ENCODE measurements at places on chromosomes 7 and 10.

- no peak for DNase-seq
These were observed 45.1 kb downstream of the CAMK1D start for GRCh38 chr10:12394241-12395033.

GRCh38 chr10:106560925-106561640 is 603.4 kb downstream of the SORCS1 start:
- no peak for DNase-seq

- DNase-seq, result no peak
These were observed 569.9 kb downstream of the ANKRD7 start for GRCh38 chr7:118794419-118794818.

DNA sequence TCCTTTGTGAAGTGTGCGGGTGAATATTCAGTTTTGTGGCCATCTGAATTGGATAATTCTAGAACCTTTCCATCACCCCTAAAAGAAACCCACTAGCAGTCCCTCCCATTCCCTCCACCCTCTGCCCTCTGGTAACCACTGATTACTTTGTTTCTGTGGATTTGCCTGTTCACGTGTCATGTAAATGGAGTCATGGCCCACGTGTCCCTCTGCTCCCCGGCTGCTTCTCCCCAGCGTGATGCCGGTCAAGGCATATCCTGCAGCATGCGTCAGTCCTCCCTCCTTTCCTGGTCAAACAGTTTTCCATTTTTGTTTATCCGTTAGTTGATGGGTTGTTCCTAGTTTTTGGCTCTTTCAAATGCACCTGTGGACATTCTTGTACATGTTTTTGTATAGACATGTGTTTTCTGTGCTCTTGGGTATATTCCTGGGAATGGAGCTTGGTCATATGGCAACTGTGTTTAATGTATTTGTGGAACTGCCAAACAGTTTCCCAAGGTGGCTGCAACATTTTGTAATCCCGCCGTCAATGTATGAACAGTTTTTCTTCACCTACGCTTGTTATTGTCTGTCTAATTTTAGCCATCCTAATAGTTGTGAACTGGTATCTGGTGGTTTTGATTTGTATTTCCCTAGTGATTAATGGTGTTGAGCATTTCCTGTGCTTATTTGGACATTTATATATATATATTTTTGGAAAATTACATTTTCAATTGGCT is 22.4 kb downstream of the PPP2R2D start:
- DNase-seq, result no peak

GRCh38 chr10:955820-956217 is 24.3 kb upstream of the LARP4B start:
- no peak for DNase-seq

DNA sequence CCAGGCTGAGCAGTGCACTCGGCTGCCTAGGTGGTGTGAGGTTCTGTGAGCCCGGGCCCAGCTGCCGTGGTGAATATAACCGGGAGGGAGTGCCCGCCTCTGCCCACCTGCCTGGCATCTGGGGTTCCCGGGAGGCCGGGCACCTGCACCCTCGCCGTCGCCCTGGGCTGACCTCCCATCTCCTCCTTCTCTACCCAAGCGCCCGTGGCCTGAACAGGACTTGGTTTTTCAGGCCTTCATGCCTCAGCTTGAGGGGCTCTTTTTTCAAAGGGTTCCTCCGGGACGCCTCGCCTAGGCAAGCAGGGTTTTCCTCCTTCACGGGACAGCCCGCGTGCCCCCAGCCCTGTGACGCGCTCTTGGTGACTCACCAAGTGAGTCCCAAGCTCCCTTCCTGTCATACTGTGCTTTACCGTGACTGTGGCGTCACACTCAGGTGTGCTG is 9.9 kb downstream of the INPP5A start:
- no peak for DNase-seq

GRCh38 chr7:151276666-151277590 is 28.4 kb upstream of the SMARCD3 start:
- peak; percentile 52 for DNase-seq

DNA sequence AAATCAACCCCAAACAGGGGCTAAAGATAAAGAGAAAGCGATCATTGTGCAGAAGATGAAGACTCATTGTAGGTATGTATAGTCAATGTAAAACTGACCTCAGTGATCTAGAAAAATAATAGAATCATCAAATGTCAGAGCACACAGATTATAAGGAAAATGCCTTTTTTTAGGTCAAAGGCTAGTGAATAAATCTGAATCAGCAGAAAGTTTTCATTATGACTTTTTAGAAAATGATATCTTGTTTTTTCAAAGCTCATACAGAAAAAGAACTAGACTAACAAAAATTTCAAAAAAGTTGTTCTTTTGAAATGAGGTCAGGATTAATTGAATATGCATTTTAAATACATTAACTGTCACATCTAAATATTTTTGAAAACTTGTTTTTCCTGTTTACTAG is 60.2 kb upstream of the STEAP4 start:
- no peak for DNase-seq

DNA sequence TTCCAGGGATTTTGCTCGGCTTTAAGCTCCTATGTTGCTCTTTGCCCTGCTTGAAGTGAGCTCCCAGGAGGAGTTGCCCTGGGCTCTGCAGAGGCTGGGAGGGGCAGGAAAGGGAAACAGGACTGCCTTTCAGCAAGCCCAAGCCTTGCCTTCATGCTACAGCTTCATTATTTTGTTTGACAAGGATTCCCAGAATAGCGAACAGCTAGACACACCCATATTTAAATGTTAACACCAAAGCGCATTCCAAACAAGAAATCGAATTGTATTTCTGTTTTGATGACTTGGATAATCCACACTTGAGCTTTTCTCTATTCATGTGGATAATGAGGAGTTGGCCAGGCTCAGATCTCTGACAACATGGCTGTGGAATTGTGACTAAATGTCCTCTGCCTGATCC is 6.3 kb downstream of the KIAA1217 start:
- DNase-seq, result no peak

DNA sequence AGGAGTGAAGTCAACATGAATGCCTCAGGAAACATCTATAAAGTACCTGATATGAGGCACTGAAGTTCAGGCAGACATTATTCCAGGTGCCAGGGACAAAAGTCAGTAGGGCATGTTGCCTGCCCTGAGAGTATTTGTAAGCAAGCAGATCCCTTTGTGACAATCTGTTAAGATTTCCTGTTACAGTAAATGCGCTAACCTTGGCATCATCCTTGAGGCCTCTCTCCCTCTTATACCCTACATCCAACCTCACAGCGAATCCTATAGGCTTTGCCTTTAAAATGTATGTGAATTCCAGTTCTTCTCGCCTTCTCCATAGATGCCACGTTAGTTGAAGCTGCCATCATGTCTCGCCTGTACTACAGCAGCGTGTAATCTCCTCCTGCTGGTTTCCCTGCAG is 165.3 kb downstream of the DNAH11 start:
- DNase-seq, result no peak

DNA sequence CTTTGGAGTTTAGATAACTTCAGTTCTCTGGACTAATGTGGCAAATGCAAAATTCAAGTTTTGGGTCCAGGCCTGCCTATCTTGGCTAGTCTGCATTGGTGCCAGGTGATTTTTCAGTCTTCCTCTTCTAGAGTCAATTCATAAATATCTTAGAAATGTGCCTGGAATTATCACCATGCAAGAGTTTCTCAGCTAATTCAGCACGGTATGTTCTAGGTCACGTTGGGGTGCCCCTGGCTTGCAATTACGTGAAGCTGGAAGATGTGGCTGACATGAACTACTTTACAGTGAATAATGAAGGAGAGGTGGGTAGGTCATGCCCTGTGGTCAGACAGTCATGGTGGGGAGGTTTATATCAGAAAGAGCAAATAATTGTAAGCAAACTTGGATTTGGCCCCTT is 25.0 kb downstream of the ZDHHC6 start:
- no peak for DNase-seq

DNA sequence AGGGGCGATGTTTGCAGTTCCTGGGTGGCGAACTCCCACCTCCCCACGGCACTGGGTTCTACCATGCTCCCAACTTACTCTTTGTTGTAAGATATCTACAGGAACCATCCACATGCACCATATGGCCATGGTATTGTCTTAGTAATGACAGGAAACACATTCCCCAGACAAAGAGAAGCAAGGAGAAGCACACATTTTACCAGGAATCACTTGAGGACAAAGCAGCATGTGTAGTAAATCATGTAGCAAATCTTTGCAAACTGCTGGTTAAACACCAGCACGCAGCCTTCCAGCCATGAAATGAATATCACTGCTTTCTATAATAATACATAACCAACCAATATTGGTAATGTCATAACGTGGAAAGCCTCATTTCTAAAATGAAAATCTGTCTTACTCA is 101.2 kb downstream of the NRP1 start:
- DNase-seq, result no peak

DNA sequence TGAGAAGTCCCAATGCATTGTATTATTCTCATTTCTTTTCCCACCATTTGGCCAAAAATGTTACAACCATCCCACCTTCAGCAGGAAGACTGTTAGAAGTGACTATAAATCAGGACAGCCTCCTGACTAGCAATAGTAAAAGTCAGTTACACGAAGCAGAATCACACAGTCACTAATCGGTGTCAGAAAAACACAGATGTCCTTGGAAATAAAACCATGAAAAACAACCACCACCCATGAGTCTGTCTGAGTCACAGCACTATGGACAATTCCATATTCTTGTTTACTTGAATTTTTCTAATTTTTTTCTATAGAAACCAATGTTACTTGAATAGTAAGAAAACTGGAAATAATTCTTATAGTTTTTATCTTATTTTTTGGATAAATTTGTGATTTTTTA is 81.9 kb upstream of the FRMD4A start:
- no peak for DNase-seq

- no peak for DNase-seq
These were observed 304.3 kb upstream of the ZMIZ1 start for GRCh38 chr10:78764436-78764835.

- DNase-seq, result no peak
These were observed 3.6 kb upstream of the RARRES2 start for GRCh38 chr7:150345012-150345411.

DNA sequence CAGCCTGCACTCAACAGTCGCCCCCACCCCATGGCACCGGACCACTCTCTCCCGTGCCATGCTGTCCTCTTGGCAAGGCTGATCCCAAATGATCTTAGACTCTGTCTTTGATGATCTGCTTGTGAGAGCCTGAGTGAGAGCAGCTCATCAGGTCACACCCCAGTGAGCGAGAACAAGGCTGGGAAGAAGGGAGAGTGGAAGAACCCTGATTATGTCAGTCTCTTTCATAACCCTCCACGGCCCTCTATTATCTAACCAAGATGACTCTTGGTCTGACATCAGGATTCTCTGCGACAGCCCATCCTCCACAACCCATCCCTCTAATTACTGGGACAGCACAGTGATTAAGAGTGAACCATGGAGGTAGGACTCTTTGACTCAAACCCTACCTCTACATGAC is 53.1 kb upstream of the C7orf33 start:
- DNase-seq, result no peak

- DNase-seq, result no peak
These were observed 139.4 kb downstream of the TACC2 start for GRCh38 chr10:122128357-122128756.

DNA sequence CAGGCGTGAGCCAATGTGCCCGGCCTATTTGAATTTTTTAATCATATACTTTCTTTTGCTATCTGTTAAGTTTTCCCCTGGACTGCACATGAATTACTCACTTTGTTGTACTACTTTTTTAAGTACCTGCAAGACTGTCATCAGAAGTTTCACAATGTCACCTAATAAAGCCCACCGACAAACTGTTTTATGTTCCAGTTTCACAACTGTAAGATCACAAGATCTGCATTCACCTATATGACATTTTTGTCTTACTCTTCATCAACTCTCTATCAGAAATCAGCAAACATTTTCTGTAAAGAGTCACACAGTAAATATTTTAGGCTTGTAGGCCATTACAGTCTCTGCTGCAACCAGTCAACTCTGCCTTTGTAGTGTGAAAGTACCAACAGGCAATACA is 88.5 kb downstream of the ZNF33B start:
- no peak for DNase-seq

GRCh38 chr7:4132221-4132620 is 549.9 kb upstream of the FOXK1 start:
- no peak for DNase-seq

GRCh38 chr10:113162960-113163359 is 212.9 kb downstream of the TCF7L2 start:
- DNase-seq, result no peak

DNA sequence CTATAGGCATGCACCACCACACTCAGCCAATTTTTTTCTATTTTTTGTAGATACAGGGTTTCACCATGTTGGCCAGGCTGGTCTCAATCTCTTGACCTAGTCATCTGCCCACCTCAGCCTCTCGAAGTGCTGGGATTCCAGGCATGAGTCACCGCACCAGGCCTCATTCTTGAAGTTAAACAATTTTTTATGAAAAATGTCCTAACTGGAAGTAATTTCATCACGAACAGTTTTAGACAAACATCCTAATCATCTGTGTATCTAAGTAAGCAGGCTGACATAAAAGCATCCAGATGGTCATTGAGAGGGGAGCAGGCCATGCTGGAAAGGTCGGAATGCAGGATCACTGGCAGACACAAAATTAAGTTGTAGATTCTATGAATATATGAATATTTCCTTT is 269.1 kb downstream of the ZMYND11 start:
- no peak for DNase-seq

- DNase-seq, result peak; percentile 22
These were observed 209.2 kb downstream of the SNX10 start for GRCh38 chr7:26500749-26501352.

DNA sequence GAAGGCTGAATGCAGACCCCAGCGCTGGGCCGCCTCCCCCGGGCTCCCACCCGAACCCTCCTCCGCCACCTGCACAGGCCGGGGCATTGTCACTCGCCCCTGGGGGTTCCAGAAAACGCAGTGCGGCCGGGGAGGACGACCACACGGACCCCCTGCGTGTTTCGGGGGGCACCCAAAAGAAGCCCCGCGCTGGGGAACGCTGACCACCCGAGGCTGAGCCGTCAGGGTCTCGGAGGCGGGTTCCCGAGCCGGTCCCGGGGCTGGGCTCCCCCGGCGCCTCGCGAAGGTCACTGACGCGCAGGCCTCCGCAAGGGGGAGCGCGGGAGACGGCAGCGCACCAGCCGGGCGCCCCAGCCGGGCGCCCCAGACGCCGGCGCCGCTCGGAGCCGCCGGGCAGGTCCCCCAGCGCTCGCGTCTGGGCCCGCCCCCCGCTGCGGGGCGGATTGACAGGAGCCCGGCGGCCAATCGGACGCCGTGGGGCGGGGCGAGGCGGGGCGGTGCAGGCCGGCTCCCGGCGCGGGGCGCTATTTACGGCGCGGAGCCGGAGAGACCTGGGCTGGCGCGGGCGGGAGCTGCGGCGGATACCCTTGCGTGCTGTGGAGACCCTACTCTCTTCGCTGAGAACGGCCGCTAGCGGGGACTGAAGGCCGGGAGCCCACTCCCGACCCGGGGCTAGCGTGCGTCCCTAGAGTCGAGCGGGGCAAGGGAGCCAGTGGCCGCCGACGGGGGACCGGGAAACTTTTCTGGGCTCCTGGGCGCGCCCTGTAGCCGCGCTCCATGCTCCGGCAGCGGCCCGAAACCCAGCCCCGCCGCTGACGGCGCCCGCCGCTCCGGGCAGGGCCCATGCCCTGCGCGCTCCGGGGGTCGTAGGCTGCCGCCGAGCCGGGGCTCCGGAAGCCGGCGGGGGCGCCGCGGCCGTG is at the start of gene BAMBI:
Gene BAMBI, plus strand, starts transcription at position 554 of the 920 bp plus-strand sequence. CDS start 377 bp downstream, outside the sequence.
- peak; percentile 88 for DNase-seq
